LHCN-M2 (cell line): ENCODE measurements at places on chromosomes 12 and 14.

DNA sequence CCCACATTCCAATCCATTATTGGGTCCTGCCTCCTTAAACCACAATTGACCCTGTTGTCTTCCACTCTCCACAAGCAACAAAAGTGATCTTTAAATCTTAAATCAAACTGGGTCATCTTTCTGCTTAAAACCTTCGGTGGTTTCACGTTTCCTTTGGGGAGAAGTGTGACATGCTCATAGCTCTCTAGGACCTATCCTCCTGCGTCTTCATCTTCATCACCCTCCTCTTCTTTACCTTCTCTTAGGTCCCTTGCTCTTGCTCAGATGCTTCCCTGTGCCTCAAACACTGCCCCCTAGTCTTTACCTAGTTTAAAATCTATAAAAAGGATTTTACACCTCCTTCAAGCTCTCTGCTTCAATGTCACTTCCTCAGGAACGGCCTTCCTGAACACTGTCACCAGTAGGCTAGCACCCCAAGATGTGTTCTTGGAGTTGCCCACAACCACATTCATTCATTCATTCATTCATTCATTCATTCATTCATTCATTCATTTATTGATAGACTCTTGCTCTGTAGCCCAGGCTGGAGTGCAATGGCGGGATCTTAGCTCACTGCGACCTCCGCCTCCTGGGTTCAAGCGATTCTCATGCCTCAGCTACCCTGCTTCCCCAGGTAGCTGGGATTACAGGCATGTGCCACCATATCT, 46.8 kb downstream of the GALNT4 start:
- no peak for DNase-seq

DNA sequence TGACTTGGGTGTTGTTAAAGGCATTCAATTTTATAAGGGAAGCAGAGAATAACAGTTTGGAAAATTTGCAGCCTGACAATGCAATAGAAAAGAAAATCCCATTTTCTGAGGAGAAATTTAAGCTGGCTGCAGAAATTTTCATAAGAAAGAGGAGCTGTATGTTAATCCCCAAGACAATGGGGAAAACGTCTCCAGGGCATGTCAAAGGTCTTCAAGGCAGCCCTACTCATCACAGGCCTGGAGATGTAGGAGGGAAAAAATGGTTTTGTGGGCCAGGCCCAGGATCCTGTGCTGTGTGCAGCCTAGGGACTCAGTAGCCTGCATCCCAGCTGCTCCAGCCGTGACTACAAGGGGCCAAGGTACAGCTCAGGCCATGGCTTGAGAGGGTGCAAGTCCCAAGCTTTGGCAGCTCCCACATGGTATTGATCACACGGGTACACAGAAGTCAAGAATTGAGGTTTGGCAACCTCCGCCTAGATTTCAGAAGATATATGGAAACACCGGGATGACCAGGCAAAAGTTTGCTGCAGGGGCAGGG, 846.4 kb downstream of the C12orf50 start:
- DNase-seq, result no peak

GRCh38 chr12:104809251-104809650, 148.8 kb downstream of the SLC41A2 start:
- no peak for DNase-seq

GRCh38 chr14:72600551-72601330, 293.2 kb downstream of the DPF3 start:
- no peak for DNase-seq

DNA sequence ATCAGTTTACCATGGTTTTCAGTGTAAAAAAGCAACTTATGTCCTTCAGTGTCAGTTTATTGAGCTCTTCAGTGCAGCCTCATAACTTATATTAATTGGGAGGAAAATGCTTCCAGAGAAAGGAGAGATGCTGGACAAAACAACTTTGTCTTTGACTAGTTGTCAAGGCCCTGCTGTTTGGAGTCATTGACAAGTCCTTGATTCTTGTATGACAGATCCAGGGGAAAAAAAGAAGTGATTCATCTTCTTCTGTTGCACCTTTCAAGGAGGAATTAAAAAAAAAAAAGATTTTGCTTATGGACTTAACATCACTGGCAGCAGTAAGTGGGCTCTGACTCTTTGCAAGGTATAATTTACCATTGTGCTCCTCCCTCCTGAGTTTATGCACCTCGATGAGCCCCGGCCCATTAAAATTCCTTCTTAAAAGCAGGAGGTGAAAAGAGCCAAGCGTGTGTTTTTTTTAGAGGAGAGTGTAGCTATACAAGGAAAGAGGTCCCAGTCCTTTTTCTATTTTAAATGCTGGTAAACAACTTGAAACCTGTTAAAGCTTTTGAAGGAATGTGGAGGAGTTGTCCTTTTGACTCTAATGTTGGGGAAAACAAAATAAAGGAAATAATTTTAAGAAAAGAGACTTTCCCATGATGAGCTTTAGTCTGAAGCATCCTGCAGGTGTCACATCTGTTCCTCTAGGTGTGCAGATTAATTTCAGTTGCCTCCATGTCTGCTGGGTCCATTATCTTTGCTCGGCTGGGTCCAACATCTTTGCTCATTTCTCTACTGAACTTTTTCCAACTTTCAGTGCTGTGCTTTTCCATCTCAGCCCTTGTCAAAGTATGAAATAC, 431.6 kb downstream of the RAD51B start:
- DNase-seq, result no peak

DNA sequence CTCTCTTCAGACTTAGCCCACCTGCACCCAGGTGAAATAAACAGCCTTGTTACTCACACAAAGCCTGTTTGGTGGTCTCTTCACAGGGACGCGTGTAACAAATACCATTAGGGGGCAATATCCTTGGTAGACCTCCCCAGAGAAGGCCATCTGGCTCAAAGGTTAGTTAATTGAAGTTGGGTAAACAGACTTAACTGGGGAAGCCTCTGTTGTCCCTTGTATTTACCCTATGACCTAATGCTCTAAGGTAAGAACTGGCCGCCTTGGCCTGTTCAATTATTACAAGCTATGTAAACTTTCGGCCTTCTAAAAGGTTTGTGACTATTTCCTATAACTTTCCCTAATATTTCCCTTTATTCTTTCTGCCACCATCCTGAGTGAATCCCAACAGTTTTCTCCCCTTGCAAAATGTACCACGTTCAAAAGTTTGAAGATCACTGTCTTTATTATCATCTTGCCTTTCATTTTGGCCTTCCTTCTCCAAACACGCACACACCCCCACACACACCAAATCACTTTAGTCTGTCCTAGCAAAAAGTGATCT, 15.3 kb upstream of the LYZ start:
- no peak for DNase-seq
